ENCODE measurements at places on chromosomes 16 and 17. TPM values are rescaled to one million over a fixed set of nuclear protein-coding genes. Genes with fewer than 3 reads are reported as not detected.
A peak's percentile ranks its signal among the peaks of the same experiment; 100 is the strongest.

Gene NPIPB2
- 1.4 TPM for polyA plus RNA-seq

Gene DRG2
- 38.2 TPM for polyA plus RNA-seq

DNA sequence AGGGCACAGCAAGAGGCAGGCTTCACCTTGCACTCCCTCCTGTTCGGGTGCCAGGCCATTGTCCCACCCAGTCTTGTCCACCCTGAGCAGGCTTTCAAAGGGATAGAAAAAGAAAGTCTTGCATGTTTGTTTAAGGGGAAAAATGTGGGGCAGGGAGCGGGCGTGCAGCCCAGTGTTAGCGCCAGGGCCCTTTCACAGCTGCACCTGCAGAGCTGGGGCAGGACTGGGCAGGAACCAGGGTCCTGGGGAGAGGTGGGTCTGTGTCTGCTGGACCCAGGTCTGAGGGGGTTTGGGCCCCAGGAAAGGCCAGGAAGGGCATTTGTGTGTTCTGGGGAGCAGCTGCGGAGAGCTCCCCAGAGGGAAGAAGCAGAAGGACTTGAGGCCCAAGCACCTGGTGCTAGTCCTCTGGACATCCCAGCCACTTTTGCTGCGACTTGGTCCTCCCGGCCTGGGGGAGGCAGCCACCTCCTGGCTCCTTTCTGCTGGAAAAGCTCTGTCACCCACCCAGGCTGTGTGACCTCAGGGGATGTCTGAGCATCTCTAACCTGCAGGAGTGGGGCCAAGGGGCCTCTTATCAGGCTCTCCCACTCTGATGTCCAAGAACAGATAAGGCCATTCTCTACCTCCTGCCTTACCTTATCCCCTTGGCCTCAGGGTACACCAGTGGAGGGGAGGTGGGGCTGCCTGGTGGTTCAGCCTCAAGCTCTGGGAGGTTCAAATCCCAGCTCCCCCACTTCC lies 44.7 kb downstream of the PSME3IP1 start:
- no peak for DNase-seq
- no peaks in the 10 kb centered on the region for H3K36me3 ChIP-seq
- peaks cover 42% of the 10 kb centered on the region for H3K4me1 ChIP-seq
- peak overlapping the region; percentile 92 for H3K27ac ChIP-seq
- no peak overlapping the region for H3K4me3 ChIP-seq

DNA sequence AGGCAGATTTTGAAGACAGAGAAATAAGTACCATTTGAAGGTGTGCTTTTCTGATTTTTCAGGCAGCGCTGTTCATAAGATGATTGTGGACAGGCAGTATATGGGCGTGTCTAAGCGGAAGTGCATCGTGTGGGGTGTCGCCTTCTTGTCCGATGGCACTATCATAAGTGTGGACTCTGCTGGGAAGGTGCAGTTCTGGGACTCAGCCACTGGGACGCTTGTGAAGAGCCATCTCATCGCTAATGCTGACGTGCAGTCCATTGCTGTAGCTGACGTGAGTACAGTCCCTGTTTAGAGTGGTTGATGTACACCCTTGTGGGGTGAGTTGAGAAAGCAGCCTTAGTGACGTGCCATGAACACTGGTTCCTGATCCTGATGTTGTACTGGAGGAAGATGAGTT lies 10.7 kb downstream of the UTP4 start:
- no peak overlapping the region for H3K27ac ChIP-seq
- H3K4me3 ChIP-seq, result no peak overlapping the region
- H3K27me3 ChIP-seq, result no peaks in the 10 kb centered on the region

DNA sequence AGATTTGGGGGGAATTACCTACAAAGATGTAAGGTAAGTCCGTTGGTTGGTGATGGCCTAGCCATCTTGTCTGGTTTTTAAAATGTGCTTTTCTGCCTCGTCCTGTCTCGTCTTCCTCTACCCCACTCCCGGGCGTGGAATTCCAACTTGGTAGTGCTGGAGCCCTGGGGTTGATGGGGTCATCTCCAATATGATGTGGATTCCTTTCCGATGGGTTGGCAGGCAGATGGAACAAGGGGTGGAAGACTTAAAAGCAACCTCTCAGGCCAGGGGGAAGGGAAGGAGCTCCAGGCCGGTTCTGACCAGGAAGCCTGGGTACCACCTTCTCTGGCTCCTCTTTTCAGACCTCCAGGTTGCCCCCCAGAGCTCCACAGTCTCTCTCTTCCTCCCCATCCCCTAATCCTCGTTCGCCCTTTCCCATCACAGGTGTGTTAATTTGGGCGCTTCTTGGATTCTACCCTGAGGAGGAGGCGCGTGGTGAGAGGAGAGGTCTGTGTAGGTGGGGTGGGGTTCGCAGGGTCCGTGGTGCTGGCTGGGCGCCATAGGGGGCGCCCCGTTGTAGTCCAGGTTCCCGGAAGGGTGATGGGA lies 5.1 kb upstream of the HOXB2 start:
- DNase-seq, result no peak
- H3K4me3 ChIP-seq, result no peak overlapping the region
- peaks cover 1% of the 10 kb centered on the region for H3K4me1 ChIP-seq
- no peak overlapping the region for H3K27ac ChIP-seq
- no peaks in the 10 kb centered on the region for H3K36me3 ChIP-seq
- H3K27me3 ChIP-seq, result peaks cover 56% of the 10 kb centered on the region

DNA sequence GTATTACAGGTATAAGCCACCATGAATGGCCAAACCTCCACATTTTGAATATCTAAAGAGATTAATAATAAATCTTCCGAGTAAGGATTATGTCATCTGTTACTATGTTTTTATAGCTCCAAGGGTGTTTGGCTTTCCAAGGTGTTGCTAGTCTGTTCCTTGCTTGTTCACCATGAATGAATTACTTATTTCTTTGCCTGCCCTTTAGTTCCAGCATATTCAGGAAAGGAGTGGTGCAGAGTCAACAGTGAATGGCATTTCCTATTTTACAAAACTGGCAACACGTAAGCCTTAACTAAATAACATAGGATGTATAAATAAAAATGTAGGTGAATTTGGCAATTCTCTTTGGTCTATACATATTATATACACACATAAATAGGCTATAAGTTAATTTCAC lies 70.3 kb downstream of the MYO1D start:
- no peak for DNase-seq
- H3K27ac ChIP-seq, result no peak overlapping the region
- no peaks in the 10 kb centered on the region for H3K36me3 ChIP-seq
- no peak overlapping the region for H3K4me3 ChIP-seq
- H3K27me3 ChIP-seq, result no peaks in the 10 kb centered on the region
- peaks cover 4% of the 10 kb centered on the region for H3K4me1 ChIP-seq

- H3K4me1 ChIP-seq, result no peaks in the 10 kb centered on the region
- H3K4me3 ChIP-seq, result no peak overlapping the region
- no peak overlapping the region for H3K27ac ChIP-seq
- DNase-seq, result no peak
- H3K36me3 ChIP-seq, result no peaks in the 10 kb centered on the region
- H3K27me3 ChIP-seq, result peaks cover 58% of the 10 kb centered on the region
These were observed 88.3 kb upstream of the CCL1 start for GRCh38 chr17:34451313-34451712.

DNA sequence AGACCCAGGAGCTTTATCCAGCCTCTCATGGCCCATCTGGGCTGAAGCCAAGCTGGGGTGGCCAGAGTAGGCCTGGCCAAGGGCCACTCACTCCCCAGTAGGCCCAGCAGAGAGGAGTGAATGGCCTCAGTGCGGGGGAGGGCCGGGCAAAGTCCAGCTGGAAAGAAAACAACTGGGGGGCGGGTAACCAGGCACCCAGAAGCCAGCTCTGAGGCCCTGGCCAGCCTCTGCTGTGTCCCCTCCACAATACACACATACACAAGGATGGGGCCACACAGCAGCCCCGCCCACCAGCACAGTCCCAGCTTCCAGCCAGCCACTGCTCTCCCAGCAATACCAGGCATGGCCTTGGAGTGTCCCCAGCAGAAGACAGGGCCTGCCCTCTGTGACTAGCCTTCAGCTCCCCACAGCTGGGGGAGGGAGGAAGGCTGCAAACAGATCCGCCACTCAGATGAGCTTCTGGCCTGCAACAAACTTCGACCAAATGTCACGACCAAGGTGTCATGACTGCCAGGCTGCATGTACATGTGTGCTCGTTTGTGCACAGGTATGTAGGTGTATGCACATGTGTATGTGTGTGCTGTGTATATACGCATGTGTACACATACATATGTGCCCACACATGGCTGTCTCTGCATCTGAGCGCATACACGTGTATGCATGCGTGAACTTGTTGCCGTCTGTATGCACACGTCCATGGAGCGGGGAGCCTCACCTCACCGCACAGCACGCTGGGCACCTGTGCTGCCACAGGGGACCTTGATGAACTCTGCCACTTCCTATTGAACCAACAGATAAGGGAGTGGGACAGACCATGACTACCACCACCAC lies 5.0 kb downstream of the CARHSP1 start:
- peak overlapping the region; percentile 38 for H3K4me3 ChIP-seq
- H3K27ac ChIP-seq, result peak overlapping the region; percentile 58
- no peaks in the 10 kb centered on the region for H3K36me3 ChIP-seq
- no peak for DNase-seq
- H3K27me3 ChIP-seq, result no peaks in the 10 kb centered on the region
- H3K4me1 ChIP-seq, result peaks cover 57% of the 10 kb centered on the region

- H3K27ac ChIP-seq, result no peak overlapping the region
- H3K4me1 ChIP-seq, result no peaks in the 10 kb centered on the region
- no peak for DNase-seq
- peaks cover 7% of the 10 kb centered on the region for H3K27me3 ChIP-seq
- H3K4me3 ChIP-seq, result no peak overlapping the region
These were observed 4.6 kb upstream of the NACA2 start for GRCh38 chr17:61595418-61596186.

DNA sequence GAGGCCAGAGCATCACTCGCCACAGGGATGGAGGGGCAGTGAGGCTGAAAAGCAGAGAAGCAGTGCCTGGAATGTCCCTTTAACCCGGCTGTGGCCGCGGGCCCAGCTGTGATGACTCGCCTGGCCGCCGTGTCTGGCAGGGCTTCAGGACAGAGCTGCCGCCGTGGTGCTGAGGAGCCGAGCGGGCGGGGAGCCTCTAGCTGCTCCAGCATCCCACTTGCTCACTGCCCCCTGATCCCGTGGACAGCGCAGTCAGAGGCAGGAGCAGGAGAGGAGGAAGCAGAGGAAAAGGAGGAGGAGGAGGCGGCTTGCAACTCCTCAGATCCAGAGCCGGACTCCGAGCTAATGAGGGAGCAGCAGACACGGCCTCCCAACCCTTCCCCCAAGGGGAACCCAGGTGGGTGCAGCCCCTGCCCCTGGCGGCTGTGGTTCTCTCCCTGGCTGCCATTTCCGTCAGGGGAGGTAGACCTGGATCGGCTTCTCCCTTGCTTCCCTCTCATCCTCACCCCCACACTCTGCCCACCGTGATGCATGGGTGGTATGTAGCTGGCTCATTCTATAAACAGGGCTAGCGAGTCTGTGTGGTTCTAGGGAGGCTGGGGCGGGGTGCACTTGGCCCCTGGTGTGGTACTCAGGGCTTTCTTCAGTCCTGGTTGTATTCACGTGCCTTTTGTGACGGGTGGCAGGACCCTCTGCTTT lies 165.7 kb downstream of the CMIP start:
- no peak for DNase-seq
- H3K4me3 ChIP-seq, result no peak overlapping the region
- H3K36me3 ChIP-seq, result peaks cover 5% of the 10 kb centered on the region

- peaks cover 14% of the 10 kb centered on the region for H3K4me1 ChIP-seq
- no peak overlapping the region for H3K27ac ChIP-seq
- H3K36me3 ChIP-seq, result no peaks in the 10 kb centered on the region
- peaks cover 19% of the 10 kb centered on the region for H3K27me3 ChIP-seq
- DNase-seq, result peak; percentile 50
These were observed 12.0 kb upstream of the MEOX1 start for GRCh38 chr17:43673516-43674323.

DNA sequence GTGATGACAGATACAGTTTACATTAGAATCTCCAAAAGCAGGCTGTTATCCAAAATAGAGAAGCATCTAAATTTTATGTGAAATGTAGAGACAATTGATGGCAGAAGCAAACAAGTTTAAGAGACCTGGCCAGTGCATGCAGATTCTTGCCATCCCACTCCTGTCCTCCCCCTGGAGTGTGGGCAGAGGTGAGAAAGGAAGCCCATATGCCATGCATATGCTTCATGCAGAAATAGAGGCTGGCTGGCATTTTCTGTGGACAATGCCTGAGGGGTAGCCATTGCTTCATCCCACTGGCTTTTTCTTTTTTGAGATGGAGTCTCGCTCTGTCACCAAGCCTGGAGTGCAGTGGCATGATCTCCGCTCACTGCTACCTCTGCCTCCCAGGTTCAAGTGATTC lies 382.1 kb downstream of the RBFOX1 start:
- H3K27ac ChIP-seq, result no peak overlapping the region
- no peaks in the 10 kb centered on the region for H3K4me1 ChIP-seq
- no peaks in the 10 kb centered on the region for H3K36me3 ChIP-seq
- no peaks in the 10 kb centered on the region for H3K27me3 ChIP-seq
- DNase-seq, result no peak

GRCh38 chr16:63890081-63890480 lies 1231.8 kb downstream of the CDH11 start:
- H3K36me3 ChIP-seq, result no peaks in the 10 kb centered on the region
- no peak overlapping the region for H3K4me3 ChIP-seq
- no peaks in the 10 kb centered on the region for H3K27me3 ChIP-seq
- H3K27ac ChIP-seq, result no peak overlapping the region

DNA sequence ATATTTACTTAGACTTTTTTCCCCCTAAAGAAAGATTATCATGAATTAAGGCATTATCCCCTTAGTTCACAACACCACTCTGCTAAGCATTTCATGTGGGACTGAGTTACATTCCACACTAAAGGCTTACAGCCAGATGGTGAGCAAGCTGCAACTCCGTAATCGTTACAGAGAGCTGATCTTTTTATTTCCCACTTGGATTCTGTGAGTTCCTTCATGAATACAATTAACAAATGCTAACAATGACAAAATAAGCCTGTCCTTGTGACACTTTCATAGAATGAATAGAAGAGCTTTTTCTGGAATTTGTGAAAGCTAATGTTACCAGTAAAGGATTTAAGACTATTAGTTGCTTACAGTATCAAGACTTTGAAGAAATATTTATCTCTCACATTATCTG lies 8.7 kb downstream of the OGFOD1 start:
- H3K4me1 ChIP-seq, result no peaks in the 10 kb centered on the region
- H3K4me3 ChIP-seq, result no peak overlapping the region
- no peak for DNase-seq
- H3K27ac ChIP-seq, result no peak overlapping the region
- H3K36me3 ChIP-seq, result peaks cover 41% of the 10 kb centered on the region

DNA sequence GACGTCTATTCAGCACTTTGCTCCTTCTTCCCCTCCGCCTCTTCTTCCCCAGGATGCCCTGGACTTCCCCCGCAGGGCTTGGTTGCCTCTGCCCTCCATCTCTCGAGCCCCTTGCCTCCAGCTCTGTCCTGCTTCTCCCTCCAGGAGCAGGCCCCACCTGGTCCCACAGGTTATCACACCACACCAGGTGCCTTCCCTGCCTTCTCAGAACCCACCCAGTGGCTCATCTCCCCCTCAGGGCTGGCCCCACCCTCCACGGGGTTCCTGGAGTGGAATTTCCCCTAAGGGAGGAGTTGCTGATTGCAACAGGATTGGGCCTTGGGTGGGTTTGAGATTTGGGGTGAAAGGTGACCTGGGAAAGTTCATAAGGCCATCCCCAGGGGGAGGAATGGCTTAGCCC lies 49.0 kb upstream of the TAC4 start:
- no peak overlapping the region for H3K27ac ChIP-seq
- no peak overlapping the region for H3K4me3 ChIP-seq
- no peak for DNase-seq
- peaks cover 4% of the 10 kb centered on the region for H3K4me1 ChIP-seq
- H3K27me3 ChIP-seq, result peaks cover 62% of the 10 kb centered on the region

- H3K4me1 ChIP-seq, result peaks cover 36% of the 10 kb centered on the region
- H3K36me3 ChIP-seq, result peaks cover 4% of the 10 kb centered on the region
- H3K4me3 ChIP-seq, result peak overlapping the region; percentile 81
- H3K27ac ChIP-seq, result peak overlapping the region; percentile 90
- DNase-seq, result no peak
These were observed 89.3 kb downstream of the SMG6 start for GRCh38 chr17:2214047-2214928.

Measured in naive B cell (primary cell).